Activated CD4-positive, alpha-beta T cell treated with anti-CD3 and anti-CD28 coated beads for 36 hours (primary cell): ENCODE measurements at places on chromosomes 12 and 14. TPM values are rescaled to one million over a fixed set of nuclear protein-coding genes. Genes with fewer than 3 reads are reported as not detected.

Gene ACSM4
- not detected for total RNA-seq

GRCh38 chr14:49121246-49121645 is 464.9 kb downstream of the RPS29 start:
- DNase-seq = no peak

- DNase-seq = no peak
These were observed 105.3 kb upstream of the FOXG1 start for GRCh38 chr14:28661171-28661772.

DNA sequence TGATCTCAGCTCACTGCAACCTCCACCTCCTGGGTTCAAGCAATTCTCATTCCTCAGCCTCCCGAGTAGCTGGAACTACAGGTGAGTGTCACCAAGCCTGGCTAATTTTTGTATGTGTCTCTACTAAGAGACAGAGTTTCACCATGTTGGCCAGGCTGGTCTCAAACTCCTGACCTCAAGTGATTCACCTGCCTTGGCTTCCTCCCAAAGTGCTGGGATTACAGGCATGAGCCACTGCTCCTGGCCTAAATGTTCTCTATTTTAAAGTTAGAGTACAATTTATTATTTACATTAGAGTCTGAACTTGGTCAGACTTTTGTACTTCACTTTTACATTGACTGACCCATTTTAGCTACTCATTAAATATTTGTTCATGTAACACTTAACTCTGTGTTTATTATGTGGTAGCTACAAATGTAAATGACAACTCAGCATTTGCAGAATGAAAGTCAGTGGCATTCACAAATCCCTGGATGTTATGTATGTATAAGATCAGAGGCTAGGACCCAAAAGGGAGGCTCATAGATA is 409.6 kb downstream of the APAF1 start:
- no peak for DNase-seq

DNA sequence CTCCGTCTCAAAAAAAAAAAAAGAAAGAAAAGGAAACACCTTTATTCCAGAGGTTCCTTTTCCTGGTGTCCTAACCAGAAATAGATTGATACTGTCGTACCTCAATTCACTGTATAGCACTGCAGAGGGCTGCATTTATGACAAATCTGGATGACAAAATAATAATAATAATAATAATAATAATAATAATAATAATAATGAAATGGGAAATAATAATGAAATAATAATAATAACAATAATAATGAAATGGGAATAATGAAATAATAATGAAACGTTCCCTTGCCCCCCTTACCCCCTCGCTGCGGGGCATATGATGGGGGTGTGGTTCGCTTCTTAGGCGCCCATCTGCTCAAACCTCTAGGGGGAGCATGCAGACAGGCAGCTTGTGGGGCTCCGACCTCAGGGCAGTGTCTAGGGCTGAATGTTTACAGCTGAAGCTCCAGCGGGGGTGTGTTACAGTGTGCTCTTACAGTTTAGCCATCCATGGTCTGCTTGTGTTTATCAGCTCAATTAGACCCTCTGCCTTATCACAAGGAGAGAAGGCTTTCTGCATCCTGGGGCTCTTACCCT is 1088.3 kb upstream of the SEL1L start:
- peak; percentile 9 for DNase-seq

DNA sequence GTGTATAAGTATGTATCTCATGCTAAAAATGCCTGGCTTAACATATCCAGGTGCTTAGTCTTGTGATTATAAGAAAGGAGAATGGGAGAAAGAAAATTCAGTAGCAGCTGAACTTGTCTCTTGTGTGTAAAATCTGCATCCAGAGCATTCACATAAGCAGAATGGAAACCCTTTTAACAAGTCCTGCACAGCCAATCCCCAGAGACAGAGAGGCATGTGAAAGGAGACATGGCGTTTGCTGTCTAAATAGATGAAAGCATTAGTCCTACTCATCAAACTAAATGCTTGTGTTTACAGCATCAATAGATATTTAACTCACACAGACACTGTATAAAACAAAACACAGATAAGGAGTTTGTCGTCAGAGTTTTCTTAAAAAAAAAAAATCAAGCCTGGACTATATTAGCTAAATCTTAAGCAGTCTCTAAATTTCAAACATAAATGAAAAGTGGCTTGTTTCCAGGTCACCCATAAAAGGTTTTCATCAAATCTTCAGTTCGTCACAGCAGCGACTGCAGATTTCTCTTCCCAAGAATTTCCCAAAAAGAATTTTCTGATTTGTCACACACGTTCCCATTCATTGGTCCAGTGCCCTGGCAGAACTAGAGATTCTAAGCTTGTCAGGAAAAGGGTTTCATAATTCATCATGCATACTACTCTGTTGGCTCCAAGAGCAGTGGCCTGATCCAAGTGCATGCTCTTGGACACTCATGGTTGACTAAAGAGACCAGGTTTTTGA is 249.2 kb downstream of the BTG1 start:
- no peak for DNase-seq

DNA sequence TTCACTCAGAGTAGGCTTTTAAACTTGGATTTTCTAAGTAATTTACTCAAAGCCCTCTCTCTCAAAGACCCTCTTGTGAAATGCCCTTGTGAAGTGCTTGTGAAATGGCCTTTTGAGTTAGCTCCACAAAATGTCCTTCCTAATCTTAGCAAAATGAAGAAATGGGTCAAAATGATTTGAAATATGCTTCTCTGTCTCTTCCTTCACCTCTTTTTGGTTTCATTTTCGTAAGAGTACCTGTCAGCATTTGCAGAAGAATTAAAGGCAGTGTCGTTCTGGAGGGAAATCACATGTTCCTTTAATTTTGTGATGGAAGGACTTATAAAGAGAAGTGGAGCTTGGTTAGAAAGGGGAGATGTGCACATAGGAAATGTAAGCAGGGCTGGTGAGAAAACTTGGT is 93.7 kb downstream of the HMGA2 start:
- DNase-seq = no peak

- DNase-seq = no peak
These were observed 368.0 kb downstream of the CCDC91 start for GRCh38 chr12:28558250-28558649.

- no peak for DNase-seq
These were observed 35.5 kb downstream of the KRT80 start for GRCh38 chr12:52156311-52156710.
